ENCODE measurements at places on chromosomes 2 and 18.

DNA sequence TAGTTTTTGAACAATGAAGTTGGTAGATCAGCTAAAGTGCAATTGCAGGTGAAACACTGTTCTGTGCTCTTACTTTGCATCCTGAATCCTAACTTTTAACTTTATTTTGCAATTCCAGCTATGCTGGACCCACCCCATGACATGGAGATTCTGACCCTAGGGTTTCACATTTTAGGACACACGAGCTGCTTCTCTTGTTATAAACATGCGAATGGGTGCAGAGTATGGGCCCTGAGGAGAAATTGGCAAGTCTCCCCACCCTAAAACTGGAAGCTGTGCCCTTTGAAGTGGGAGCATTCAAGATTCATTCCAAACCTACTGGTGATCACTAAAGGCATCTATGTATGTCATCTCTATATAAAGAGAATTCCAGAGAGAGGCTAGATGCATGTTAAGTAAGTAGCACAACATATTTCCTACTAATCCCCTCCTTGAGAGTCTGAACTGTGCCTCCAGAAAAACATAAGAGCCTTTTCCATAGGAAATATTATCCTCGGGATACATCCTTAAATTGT lies 794.3 kb upstream of the ZEB2 start:
- DNase-seq: no peak

GRCh38 chr2:190847504-190848081 lies 33.0 kb upstream of the GLS start:
- DNase-seq: no peak

DNA sequence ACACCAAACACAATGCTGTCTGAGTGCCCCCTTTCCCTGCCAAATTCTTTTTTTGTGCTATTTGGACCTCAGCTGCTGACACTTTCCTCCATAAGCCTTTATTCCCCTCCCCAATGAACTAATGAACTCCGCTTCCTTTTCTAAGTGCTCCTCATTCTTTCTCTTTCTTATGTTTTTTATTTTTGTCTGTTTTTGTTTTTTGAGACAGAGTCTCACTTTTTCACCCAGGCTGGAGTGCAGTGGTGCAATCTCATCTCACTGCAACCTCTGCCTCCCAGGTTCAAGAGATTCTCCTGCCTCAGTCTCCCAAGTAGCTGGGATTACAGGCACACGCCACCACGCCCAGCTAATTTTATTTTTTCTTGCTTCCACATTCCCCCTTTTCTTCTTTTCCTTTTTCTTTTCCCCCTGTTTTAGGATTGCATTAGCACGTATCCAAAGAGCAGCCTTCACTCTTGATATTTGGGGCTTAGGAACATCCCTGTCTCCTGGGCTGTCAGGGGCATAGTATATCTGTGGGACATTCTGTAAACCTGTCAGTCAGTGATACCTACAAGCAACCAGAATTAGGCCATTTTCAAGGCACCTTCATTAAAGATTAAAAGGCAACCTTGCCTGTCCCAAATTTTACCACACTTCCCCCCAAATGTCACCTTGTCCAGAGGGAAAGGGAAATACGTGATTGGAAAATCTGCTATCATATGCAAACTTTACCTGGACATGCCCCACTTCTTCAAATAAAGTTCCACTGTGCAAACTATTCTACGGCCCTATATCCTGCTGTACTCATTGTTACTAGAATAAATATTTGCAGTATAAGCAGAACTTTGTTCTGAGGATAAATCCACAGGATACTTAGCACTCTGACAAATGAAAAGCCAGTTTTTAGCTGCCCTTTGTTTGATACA lies 65.1 kb upstream of the ACSL3 start:
- no peak for DNase-seq

- DNase-seq: no peak
Measured at GRCh38 chr2:234691214-234691575, 194.3 kb upstream of the ARL4C start.

DNA sequence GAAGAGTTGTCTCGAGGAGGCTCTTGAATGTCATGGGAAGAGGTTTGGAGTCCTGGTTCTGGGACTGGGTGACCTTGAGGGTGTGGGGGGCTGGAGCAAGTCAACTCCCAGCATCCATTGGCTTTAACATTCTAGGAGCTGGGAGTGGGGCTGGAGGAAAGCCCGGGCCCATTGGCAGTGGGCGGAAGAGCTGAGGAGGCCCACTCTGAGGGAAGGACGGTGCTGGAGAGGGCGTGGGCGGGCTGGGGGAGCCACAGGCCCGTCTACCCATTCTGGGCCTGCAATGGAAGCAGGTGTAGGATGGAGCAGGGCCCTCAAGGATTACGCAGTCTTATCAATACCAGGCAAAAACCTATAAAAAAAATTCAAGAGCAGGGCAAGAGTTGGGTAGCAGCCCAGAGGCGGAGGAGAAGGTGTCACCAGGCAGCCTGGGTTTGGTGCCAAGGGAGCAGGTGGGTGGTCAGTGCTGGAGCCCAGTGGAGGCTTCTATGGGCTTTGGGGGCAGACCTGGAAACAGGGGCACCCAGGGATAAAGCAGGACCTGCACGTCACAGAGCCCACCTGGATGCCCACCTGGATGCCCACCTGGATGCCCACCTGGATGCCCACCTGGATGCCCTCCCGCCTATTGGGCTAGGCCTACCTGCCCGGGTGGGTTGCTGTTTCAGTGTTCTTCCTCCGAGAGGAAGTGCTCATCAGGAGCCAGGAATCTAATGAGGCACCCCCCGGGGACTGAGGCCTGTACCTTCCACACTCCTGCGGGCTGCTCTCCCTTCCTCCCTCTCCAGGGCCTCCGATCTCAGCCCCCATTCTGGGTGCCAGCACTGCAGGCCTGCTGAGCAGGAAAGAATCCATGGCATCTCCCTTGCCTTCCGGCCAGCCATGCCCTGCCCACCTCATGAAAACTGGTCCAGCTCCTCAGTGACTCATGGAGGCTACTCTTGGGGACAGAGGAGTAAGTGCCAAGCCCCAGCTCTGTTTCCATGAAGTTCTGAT lies 71.3 kb downstream of the CTIF start:
- no peak for DNase-seq

- DNase-seq: no peak
Measured at GRCh38 chr2:96838345-96839292, 5.2 kb downstream of the ANKRD23 start.

GRCh38 chr2:230958820-230959756 lies 34.0 kb upstream of the GPR55 start:
- no peak for DNase-seq

DNA sequence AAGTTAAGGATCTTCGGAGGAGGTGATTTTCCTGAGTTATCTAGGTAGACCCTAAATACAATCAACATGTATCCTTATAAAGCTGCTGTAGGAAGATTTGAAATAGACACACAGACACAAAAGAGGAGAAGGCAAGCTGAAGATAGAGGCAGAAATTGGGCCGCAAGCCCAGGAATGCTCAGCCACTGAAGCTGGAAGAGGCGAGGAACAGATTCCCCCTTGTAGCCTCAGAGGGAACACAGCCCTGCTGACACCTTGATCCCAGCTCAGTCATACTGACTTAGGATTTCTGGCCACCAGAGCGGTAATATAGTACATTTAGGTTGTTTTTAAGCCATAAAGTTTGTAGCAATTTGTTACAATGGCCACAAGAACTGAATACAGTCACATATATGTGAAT lies 90.9 kb downstream of the ETAA1 start:
- DNase-seq: no peak

- no peak for DNase-seq
Measured at GRCh38 chr2:2158189-2158826, 172.8 kb downstream of the MYT1L start.
